ENCODE measurements at places on chromosomes 16 and 17. TPM values are rescaled to one million over a fixed set of nuclear protein-coding genes. Genes with fewer than 3 reads are reported as not detected.

DNA sequence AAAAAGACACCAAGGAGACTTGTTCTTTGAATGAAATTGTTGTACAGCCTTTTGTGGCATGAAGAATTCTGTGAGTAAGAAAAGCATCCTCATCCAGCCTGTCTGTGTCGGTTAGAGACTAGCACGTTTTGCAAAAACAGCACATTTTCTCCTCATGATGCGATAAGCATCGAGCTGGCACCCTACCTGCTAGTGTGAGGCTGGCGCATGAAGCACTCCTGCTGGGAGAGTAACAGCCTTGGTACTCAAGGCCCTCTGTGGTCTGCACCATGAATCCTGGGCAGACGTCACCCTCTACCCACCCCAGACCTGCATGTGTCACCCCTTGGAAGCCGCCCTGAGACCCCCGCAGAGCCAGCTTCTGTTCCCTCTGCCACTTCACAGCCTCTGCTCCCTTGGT lies 92.6 kb upstream of the TMEM132E start:
- no peak for DNase-seq

- DNase-seq, result no peak
Observed at GRCh38 chr16:11109566-11109965, 146.4 kb downstream of the SOCS1 start.

DNA sequence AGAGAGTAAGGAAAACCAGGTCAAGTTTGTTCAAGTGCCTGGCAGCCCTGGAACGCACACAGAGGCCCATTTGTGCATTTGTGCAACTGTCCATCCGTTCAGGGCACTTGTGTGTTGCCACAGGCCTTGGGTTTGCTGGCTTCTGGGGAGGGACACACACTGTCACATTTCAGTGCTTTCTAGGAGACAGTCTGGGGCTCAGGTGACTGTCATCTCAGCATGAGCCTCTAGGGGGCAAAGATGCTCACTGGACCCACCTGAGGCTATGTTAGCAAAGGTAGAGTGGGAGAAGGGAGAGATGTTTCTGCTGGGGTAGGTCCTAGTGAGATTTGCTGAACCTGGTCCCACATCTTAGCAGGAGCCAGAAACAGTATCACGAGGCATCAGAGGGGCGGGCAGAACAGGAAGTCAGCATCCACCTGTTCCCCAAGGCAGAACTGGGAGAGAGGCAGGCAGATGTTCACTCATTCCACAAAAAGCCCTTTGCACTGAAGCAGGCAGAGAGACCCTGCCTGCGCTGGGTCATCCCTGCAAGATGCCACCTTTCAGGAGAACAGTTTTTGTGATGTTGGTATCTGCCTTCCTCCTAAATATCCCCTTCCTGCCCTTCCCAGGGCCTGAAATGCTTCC lies 48.5 kb downstream of the RAI1 start:
- peak; percentile 72 for DNase-seq

- no peak for DNase-seq
Observed at GRCh38 chr17:46274238-46274637, 20.7 kb upstream of the LRRC37A start.

DNA sequence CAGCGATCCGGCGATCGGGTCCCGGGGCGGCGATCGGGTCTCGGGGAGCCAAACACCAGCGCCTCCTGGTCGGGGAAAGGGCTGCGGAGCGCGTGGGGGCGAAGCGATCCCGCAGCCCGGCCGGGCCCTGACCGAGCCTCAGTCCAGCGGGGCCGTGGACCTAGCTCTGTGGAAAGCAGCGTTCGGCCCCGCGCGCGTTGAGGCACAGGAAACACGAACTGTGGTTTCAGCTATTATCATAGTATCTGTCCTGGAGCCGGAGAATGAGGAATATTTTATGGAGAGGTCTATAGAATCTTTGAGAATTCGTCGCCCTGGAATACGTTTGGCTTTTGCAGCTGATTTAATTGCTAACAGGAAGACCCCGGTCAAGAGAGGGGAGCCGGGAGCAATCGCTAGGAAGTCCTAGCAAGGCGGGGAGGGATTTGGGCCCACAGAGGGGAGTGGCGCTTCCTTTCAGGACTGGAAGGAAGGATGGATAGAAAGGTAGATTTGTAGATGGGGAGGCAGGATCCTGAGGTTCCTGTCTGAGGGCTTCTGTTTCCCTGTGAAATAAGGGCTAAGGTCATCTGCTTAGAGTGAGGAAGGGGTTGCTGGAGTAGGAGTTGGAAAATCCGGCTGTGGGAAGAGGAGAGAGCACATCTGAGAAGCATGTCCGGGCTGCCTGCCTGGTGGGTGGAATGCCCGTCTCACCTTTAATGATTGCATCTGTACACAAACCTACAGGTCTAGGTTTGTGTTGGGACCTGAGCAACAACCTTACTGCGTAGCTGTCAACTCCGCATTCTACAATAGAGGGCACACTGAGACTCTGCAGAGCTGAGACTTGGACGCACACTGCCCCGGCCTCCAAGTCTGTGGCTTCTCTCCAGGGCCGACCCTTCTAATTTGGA lies 770 bp downstream of the CCNF start:
- DNase-seq, result peak; percentile 25

The SLC52A1 gene
- total RNA-seq, result 0.28 TPM
